ENCODE measurements at places on chromosomes 13 and 19. TPM values are rescaled to one million over a fixed set of nuclear protein-coding genes. Genes with fewer than 3 reads are reported as not detected.

GRCh38 chr13:38898481-38898880, 92.2 kb downstream of the STOML3 start:
- DNase-seq: no peak

GRCh38 chr19:29770648-29771047, 41.1 kb upstream of the CCNE1 start:
- no peak for DNase-seq

GRCh38 chr13:32384702-32385101, 43.2 kb downstream of the N4BP2L1 start:
- DNase-seq: no peak

GRCh38 chr13:103607995-103608394, 541.8 kb upstream of the SLC10A2 start:
- no peak for DNase-seq

DNA sequence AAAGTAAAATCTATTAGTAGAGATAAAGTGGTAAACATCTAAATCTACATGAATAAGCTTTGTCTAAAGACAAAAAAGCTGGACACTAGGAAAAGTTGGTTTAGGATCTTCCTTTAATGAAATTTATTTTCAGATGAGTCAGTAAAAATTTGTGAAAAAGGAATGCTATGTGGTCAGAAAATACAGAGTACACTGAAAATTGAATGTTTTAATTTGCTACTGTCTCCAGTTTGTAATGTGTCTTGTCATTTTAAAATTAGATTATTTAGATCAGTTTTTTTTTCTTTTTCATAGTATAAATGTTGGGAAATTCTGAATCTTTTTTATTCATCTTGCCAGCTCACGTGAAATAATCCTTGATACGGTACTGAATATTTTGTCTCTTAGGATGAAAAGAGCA, 56.9 kb downstream of the SLITRK6 start:
- DNase-seq: no peak

DNA sequence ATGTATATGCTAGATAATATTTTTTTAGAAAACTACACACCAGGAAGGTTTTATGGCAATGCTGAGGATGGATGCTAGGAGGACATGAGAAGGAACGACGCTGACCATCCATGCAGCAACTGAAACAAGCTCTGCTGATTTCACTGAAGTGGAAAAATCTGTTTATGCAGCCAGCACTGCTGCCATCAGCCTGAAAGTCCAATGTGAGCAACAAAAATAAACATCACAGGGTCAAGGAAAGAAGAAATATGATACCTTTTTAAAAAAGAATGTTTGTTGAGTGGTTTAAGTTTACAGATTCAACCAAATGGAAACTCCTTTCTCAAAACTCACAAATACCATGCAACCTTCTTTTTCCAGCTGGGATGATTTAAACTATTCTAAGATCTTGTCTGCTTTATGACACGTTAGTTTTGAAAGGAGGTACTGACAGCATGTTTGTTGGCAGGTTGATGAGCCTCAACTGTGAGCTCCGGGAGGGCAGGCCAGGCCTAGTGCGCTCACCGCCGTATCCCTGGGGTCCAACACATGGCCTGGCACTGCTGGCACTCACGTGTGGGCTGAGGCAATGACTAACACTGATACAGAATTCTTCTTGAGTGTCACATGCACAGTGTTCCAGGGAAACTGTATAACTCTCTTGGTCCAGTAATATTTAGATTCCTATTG, 46.8 kb downstream of the LATS2 start:
- DNase-seq: no peak

The CCL25 gene
- total RNA-seq: not detected
